IMR-90 (cell line): ENCODE measurements at places on chromosomes 12 and 14. TPM values are rescaled to one million over a fixed set of nuclear protein-coding genes. Genes with fewer than 3 reads are reported as not detected.

The SMIM41 gene
- total RNA-seq = not detected in 2 replicates

The ZNF384 gene
- total RNA-seq = 16.3 and 17.5 TPM in 2 replicates

The ATXN7L3B gene
- 21.7 and 28.1 TPM in 2 replicates for total RNA-seq

The OR6C2 gene
- total RNA-seq = not detected in 2 replicates

DNA sequence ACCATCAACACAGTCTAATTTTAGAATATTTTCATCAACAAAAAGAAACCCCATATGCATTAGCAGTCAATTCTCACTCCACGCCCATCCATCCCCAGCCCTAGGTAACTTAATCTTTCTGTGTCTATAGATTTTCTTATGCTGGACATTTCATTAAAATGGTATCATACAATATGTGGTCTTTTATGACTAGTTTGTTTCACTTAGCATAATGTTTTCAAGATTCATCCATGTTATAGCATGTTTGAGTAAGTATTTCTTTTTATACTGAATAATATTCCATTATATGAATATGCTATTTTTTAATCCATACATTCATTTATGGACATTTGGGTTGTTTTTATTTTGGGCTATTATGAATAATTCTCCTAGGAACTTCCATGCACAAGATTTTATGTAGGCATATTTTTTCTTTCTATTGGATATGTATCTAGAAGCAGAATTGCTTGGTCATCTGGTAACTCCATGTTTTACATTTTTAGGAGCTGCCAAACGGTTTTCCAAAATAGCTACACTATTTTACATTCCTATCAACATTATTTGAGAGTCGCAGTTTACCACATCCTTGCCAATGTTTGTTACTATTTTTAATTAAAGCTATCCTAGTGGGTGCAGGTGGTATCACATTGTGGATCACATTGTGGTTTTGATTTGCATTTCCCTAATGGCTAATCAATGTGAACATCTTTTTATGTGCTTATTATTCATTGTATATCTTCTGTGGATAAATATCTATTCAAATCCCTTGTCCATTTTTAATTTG, 49.0 kb downstream of the RERG start:
- H3K4me3 ChIP-seq = no peak overlapping the region
- no peak for DNase-seq
- H3K4me1 ChIP-seq = no peaks in the 10 kb centered on the region
- H3K36me3 ChIP-seq = no peaks in the 10 kb centered on the region

GRCh38 chr14:94598816-94599655, 13.2 kb upstream of the SERPINA3 start:
- no peaks in the 10 kb centered on the region for H3K36me3 ChIP-seq
- DNase-seq = peak; percentile 97
- no peak overlapping the region for H3K4me3 ChIP-seq
- no peaks in the 10 kb centered on the region; the same call in 1 of the 2 replicates for H3K27me3 ChIP-seq

DNA sequence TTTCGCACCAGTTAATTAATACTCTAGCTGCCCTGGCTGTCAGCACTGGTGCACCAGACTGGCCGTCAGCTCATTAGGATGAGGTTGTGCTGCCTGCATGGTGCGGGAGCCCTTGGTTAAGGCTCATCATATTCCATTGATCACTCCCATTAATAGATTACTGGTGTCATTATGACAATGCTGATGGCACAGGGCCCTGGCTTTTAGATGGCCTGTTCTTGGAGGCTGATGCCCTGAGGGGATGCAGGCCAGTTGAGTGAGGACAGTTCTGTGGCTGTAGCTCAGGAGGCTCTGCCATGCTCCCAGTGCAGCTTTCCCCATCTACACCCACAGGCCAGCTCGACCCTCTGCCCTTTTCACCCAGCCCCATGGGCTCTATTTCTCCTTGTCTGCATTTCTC, 126.6 kb downstream of the PRMT8 start:
- no peak for DNase-seq
- H3K4me3 ChIP-seq = no peak overlapping the region
- H3K27me3 ChIP-seq = peaks cover 17% of the 10 kb centered on the region
- H3K27ac ChIP-seq = no peak overlapping the region

GRCh38 chr14:101490771-101491170, 70.5 kb upstream of the DIO3 start:
- no peak overlapping the region for H3K4me3 ChIP-seq
- H3K27me3 ChIP-seq = peaks cover 3% of the 10 kb centered on the region; the same call in 1 of the 2 replicates
- no peaks in the 10 kb centered on the region for H3K4me1 ChIP-seq
- H3K27ac ChIP-seq = no peak overlapping the region

DNA sequence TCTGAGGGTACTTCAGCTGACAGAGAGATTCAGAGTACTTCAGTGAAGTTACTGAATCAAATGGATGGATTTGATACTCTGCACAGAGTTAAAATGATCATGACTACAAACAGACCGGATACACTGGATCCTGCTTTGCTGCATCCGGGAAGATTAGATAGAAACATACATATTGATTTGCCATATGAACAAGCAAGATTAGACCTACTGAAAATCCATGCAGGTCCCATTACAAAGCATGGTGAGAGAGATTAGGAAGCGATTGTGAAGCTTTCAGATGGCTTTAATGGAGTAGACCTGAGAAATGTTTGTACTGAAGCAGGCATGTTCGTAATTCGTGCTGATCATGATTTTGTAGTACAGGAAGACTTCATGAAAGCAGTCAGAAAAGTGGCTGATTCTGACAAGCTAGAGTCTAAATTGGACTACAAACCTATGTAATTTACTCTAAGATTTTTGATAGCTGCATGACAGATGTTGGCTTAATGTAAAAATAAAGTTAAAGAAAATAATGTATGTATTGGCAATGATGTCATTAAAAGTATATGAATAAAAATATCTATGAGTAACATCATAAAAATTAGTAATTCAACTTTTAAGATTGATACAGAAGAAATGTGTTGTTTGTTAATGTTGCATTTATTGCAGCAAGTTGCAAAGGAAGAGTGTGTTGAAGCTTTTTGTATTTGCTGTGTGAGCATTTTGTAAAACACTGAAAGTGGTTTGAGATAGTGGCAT, 136.1 kb upstream of the RAP1B start:
- no peak overlapping the region for H3K27ac ChIP-seq
- H3K4me3 ChIP-seq = no peak overlapping the region
- peaks cover 2% of the 10 kb centered on the region; the same call in 1 of the 2 replicates for H3K4me1 ChIP-seq
- no peak for DNase-seq

DNA sequence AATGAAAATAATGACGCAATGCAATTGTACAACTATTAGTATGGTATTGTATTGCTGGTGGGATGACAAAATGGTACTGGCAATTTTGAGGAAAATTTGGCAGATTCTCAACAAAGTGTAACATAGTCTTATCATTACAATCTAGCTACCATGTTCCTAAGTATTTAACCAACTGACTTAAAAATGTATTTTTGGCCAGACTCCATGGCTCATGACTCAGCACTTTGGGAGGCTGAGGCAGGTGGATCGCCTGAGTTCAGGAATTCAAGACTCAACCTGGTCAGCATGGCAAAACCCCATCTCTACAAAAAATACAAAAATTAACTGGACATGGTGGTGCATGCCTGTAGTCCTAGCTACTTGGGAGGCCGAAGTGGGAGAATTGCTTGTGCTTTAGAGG, 1409.5 kb downstream of the AACS start:
- no peaks in the 10 kb centered on the region for H3K4me1 ChIP-seq
- H3K27ac ChIP-seq = no peak overlapping the region
- H3K4me3 ChIP-seq = no peak overlapping the region
- H3K36me3 ChIP-seq = no peaks in the 10 kb centered on the region

DNA sequence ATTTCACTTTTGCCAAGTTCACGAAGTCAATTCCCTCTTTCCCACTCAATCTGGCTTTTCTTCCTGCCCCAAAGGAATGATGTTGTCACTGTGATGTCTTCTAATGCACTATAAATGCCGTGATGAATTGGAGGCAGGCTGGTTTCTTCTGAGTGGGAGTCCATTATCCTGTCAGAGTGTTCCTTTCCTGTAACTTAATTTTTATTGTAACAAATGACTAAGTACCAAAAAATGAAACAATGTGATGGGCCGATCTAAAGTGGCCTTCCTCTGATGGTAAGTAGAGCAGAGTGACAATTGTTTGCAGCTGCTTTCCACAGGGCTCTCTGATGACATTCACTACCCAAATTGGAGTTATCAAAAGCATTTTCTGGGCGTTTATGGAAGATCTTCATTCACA, 22.2 kb downstream of the TMEM30B start:
- DNase-seq = peak; percentile 21
- H3K4me3 ChIP-seq = no peak overlapping the region
- no peaks in the 10 kb centered on the region for H3K36me3 ChIP-seq
- H3K27ac ChIP-seq = no peak overlapping the region
- peaks cover 10% of the 10 kb centered on the region for H3K4me1 ChIP-seq

- peaks cover 44% of the 10 kb centered on the region for H3K27me3 ChIP-seq
- H3K27ac ChIP-seq = no peak overlapping the region
- H3K36me3 ChIP-seq = peaks cover 6% of the 10 kb centered on the region; the same call in 1 of the 2 replicates
- 0 out of 2 replicates have a peak, but pooled peaks cover 4% of the 10 kb centered on the region for H3K4me1 ChIP-seq
- H3K4me3 ChIP-seq = no peak overlapping the region
These were observed 8.0 kb downstream of the AGAP2 start for GRCh38 chr12:57730336-57731067.

DNA sequence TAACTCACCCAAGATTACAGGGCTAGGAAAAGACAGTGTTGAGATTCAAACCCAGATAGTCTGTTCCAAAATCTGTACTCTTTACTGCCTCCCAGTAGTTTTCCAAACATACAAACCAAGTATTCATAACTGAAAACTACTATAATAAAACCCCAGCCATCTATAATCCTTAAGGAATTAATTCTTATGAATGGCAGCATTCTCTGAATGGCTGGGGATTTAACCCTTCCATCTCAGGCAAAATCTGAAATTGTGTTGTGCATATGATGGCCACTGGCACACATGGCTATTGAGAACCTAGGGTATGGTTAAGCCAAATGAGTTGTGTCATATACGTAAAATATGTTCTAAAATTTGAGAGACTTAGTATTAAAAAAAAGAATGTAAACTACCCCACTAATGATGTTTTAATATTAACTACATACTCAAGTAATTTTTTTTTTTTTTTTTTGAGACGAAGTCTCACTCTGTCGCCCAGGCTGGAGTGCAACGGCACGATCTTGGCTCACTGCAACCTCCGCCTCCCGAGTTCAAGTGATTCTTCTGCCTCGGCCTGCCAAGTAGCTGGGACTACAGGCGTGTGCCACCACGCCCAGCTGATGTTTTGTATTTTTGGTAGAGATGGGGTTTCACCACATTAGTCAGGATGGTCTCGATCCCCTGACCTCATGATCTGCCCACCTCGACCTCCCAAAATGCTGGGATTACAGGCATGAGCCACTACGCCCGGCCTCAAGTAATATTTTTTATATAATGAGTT, 16.7 kb downstream of the PPP1R13B start:
- no peak overlapping the region for H3K27ac ChIP-seq
- no peaks in the 10 kb centered on the region for H3K36me3 ChIP-seq
- no peaks in the 10 kb centered on the region for H3K4me1 ChIP-seq
- no peak for DNase-seq
- H3K4me3 ChIP-seq = no peak overlapping the region
- H3K27me3 ChIP-seq = no peaks in the 10 kb centered on the region

DNA sequence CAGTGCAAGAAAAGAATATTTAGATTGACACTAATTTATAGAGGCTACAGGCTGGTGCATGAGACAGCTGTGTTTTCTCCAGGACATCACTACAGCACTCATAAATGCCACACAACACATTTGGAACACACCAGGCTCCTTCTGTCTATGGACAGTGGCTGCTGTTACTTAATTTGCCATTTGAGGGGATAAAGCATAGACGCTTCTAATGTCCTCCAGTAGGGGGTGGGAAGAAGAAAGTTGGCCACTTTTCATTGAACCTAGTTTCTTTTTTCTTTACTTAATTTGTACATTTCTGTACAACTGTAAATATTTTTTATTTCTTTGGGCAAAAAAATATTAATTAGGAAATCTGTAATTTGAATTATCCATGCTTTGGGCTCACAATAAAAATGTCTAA, 12.4 kb upstream of the RTN1 start:
- H3K4me1 ChIP-seq = no peaks in the 10 kb centered on the region
- H3K27ac ChIP-seq = no peak overlapping the region
- DNase-seq = no peak
- no peak overlapping the region for H3K4me3 ChIP-seq

GRCh38 chr12:127640181-127640886, 626.6 kb upstream of the TMEM132C start:
- H3K27ac ChIP-seq = no peak overlapping the region
- H3K4me1 ChIP-seq = peaks cover 3% of the 10 kb centered on the region; the same call in 1 of the 2 replicates
- DNase-seq = peak; percentile 57
- H3K36me3 ChIP-seq = no peaks in the 10 kb centered on the region

- H3K4me1 ChIP-seq = peaks cover 14% of the 10 kb centered on the region
- no peak overlapping the region for H3K27ac ChIP-seq
- no peaks in the 10 kb centered on the region for H3K36me3 ChIP-seq
- no peak for DNase-seq
These were observed 31.9 kb upstream of the HIF1A start for GRCh38 chr14:61663312-61663979.

GRCh38 chr12:52038447-52038846, 12.8 kb upstream of the NR4A1 start:
- H3K4me1 ChIP-seq = peaks cover 4% of the 10 kb centered on the region
- H3K4me3 ChIP-seq = peak overlapping the region; percentile 2; the same call in 1 of the 2 replicates
- no peak overlapping the region for H3K27ac ChIP-seq
- H3K27me3 ChIP-seq = no peaks in the 10 kb centered on the region

DNA sequence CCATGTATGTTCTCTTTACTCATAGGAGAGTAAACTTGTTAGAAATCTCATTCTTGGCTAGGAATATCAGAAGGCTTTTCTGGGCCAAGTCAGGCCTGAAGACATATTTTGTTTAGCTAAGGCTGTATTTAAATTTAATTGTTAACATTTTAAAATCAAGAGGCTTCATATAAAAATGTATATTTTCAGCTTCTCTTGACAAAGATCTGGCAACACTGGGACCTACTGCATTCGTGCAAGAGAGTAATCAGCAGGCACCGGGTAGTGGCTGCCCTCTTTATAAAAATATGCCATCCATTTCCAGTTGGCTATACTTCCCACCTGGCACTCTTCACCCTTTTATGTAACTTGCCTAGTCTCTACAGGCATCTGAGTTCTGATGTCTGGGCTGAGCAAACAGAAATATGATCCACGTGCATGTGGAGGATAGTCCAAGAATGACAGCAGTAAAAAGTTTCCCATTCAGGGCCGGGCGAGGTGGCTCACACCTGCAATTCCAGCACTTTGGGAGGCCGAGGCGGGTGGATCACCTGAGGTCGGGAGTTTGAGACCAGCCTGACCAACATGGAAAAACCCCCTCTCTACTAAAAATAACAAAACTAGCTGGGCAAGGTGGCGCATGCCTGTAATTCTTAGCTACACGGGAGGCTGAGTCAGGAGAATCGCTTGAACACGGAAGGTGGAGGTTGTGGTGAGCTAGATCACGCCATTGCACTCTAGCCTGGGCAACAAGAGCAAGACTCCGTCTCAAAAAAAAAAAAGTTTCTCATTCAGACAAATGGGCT, 2.0 kb upstream of the SOS2 start:
- no peak overlapping the region for H3K27ac ChIP-seq
- no peaks in the 10 kb centered on the region for H3K36me3 ChIP-seq
- no peak for DNase-seq
- no peaks in the 10 kb centered on the region for H3K27me3 ChIP-seq
- no peak overlapping the region for H3K4me3 ChIP-seq
- H3K4me1 ChIP-seq = peaks cover 1% of the 10 kb centered on the region; the same call in 1 of the 2 replicates
